ENCODE measurements at places on chromosomes 7 and 10. TPM values are rescaled to one million over a fixed set of nuclear protein-coding genes. Genes with fewer than 3 reads are reported as not detected.

DNA sequence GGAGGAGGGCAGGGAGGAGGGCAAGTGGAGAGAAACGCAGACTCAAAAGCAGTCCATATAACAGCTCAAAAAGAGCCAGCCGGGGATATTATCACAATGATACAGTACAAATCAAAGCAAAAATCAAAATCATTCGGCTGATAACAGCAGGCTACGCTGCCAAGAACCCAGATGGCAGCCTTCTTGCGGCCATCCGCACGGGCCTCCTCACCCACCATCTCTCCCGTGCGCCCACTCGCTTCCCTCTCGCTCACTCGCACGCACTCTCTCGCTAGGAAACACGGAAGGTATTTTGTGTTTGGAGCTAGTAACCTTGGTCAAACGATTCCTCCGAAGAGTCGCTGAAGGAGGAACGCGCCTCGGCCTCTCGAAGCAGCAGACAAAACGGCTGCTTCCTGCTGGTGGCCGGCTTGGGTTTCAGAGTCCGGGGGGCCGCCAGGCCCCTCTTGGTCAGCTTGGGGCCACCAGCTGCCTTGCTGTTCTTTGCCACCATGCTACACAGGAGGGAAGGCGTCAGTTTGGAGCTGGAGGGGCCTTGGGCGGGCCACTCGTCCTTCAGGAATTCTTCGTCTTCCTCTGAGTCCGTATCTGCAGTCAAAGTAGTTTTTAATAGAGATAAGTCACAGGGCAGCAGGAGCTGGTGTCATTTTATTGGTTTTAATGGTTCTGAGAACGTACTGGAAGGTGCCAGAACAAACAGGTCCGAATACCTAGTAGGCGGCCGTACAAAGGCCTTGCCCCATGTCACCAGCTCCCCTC lies 68.9 kb downstream of the SLC29A4 start:
- DNase-seq = no peak

Gene SLC18A2
- not detected for total RNA-seq

DNA sequence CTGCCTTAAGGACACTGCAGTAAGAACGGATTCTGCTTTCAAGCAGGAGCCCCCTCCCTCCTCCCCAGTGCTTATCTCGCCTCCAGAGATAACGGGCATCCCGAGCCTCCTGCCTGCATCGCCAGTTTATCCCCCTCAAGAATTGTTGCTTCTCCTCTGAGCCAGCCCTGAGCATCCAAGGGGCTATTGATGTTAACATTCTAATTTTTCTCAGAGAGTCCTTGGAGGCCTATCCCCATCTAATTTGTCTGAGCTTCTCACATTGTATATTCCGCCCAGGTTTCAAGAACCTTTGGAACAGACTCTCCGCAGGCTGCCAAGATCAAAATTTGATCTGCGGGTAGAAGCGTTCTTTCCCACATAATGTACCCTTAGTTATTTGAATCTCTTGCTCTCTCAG lies 180.0 kb downstream of the GFRA1 start:
- DNase-seq = no peak

- DNase-seq = no peak
Measured at GRCh38 chr10:120710076-120710475, 141.1 kb upstream of the WDR11 start.

DNA sequence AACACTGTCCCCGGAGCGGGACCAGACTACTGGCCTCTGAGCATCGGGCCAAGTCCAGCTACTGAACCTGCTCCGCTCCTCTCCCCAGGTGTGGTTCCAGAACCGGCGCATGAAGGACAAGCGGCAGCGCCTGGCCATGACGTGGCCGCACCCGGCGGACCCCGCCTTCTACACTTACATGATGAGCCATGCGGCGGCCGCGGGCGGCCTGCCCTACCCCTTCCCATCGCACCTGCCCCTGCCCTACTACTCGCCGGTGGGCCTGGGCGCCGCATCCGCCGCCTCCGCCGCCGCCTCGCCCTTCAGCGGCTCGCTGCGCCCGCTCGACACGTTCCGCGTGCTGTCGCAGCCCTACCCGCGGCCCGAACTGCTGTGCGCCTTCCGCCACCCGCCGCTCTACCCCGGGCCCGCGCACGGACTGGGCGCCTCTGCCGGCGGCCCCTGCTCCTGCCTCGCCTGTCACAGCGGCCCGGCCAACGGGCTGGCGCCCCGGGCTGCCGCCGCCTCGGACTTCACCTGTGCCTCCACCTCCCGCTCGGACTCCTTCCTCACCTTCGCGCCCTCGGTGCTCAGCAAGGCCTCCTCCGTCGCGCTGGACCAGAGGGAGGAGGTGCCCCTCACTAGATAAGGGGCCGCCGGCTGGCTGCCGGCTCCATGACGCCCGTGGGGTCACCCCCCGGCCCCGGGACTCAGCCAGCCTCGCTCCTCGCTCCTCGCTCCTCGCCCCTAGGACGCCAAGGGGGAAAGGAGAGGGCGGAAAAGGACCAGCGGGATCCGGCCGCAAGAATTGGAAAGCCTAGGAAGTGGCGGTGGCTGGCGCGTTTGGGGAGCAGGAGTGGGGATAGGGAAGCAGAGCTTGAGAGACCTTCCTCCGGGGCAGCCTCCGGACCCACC lies 3.4 kb downstream of the EVX1 start:
- no peak for DNase-seq

DNA sequence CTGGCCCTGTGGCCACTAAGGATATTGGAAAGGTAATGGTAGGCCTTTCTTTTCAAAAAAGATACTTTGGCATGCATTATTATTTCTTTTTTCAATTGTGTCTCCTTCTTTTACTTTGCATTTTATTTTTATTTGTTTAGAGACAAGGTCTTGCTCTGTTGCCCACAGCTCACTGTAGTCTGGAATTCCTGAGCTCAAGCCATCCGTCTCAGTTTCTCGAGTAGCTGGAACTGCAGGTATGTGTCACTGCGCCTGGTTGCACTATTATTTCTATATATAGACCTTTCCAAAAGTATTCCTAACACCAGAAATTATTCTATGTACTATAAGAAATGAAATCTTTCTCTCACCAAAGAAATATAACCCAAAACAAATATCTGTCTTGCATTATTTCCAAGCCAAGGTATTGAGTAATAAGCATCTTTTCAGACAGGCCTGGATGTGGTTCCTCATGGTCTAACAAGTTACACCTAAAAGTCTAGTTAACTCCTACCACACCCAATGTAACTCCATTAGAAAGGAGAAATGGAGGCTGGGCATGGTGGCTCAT lies 500.8 kb upstream of the ANKRD30A start:
- DNase-seq = no peak

- DNase-seq = no peak
Measured at GRCh38 chr10:118484152-118484871, 111.1 kb downstream of the PRLHR start.

- no peak for DNase-seq
Measured at GRCh38 chr7:1663857-1664651, 6.0 kb upstream of the ELFN1 start.

DNA sequence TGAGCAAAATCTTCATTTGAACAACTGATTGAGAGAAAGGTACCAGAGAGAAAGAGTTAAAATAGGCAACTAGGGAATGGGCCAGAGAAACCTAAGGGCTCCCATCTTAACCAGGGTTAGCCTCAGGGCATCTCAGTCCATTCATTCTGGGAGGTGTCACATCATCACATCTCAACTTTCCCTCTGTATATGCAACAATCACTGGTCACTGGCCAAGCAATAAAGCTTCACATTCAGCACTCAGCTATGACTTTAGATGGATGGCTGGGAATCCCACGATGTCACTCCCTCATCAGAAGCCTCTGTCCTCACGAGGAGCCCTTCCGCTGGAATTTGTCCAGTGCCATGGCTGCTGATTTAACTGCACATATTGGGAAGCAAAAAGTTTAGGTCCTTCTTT lies 172.1 kb upstream of the MGMT start:
- no peak for DNase-seq

Gene AZGP1
- not detected for total RNA-seq

Gene OR2A42
- total RNA-seq = not detected

DNA sequence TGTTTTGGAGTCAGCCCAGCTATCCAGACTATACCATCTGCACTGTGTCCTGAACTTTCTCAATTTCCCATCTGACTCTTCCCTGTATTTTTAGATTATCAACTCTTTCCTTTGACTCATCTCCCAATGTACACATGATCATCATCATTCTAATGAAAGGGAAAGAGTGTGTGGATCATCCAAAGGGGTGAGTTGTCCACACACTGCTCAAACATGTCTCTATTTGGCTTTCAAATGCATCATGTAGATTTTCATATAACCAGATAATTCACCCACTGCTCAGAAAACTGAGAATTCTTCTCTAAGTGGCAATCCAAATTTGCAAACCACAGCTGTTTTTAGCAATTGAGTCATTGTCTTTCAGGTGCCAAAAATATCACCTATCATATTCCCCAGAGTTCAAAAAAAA lies 190.2 kb upstream of the HPS1 start:
- DNase-seq = no peak

- DNase-seq = no peak
Measured at GRCh38 chr7:156257904-156258303, 382.7 kb upstream of the RNF32 start.

Gene C10orf53
- total RNA-seq = not detected

Gene DEPP1
- total RNA-seq = 0.33 TPM
